ENCODE measurements at places on chromosomes 2 and 18.
A peak's percentile ranks its signal among the peaks of the same experiment; 100 is the strongest.

DNA sequence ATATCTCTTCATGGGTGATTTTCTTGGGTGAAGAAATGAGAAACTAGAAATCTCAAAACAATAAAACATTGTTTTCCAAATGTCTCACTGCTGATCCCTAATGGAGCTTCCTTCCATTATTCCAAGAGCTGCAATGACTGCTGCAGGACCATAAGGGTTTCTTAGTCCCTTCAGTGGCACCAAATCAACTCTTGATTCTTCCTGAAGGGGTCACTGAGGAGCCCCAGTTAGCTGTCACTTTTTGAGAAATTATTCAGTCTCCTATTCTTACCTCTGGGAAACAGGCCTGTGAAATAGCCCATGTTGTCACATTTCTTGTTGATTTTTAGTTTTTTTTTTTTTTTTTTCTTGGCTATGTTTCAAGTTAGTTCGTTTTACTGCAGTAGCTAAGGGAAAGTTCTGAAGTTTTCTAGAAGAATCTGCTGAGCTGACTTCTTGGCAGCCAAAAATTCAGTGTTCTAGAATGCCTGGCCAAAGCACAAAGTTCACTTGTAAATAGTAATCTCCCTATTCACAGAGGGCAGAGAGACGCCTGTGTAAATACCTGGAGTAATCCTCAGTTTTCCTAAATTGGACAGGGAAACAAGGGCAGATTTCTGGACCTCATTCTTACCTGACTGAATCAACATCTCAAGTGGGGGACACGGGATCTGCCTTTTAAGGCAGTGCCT is 480.0 kb downstream of the RIT2 start:
- no peak for DNase-seq

GRCh38 chr2:215903203-215903602 is 110.1 kb downstream of the MREG start:
- no peak for DNase-seq

DNA sequence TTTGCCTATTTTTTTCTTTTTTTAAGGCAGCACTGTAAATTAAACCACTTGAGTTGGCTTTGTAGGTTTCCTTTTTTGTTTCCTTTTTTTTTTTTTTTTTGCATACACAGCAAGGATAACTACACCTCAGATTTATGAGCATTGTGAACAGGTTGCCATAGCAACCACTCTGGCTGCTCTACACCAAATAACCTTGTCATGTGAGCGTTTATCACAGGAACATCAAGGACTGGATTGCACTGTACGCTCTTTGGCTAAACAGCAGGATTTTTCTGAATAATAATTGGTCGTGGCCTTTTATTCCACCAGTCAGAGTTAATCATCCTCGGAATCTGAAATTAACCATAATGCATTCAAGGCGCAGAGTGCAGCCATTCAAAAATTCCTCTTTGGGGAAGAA is 199.1 kb upstream of the SLC14A2 start:
- no peak for DNase-seq

GRCh38 chr18:74148543-74149070 is 284 bp downstream of the TIMM21 start:
- DNase-seq, result no peak

GRCh38 chr2:234422273-234422732 is 74.6 kb downstream of the ARL4C start:
- DNase-seq, result peak; percentile 85

DNA sequence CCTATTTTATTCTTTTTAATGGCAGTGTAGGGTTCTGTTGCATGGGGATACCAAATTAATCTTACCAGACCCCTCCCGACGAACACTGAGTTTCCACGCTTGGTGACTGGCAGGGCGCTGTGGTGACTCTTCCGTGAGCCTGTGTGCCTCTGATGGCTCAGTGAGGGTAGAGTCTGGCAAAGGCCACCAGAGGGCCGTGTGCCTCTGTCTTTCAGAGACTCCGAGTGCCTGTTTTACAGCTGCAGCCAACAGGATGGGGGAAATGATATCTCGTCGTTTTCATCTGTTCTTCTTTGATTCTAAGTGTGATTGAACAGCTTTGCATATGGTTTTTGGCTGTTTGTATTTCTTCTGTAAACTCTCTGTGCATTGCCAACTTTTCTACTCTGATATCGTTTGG is 99.8 kb downstream of the ZNF236 start:
- peak; percentile 8 for DNase-seq

- peak; percentile 39 for DNase-seq
These were observed 122.8 kb upstream of the RMDN2 start for GRCh38 chr2:37802211-37802752.

- DNase-seq, result no peak
These were observed 73.7 kb downstream of the RBMS1 start for GRCh38 chr2:160419776-160420505.

GRCh38 chr18:27723168-27723567 is 453.8 kb downstream of the CDH2 start:
- DNase-seq, result no peak

GRCh38 chr18:54148151-54148550 is 76.3 kb downstream of the MBD2 start:
- no peak for DNase-seq

- no peak for DNase-seq
These were observed 828.0 kb upstream of the CDH2 start for GRCh38 chr18:29004921-29005320.

GRCh38 chr18:77658299-77658662 is 408.6 kb downstream of the GALR1 start:
- no peak for DNase-seq

- no peak for DNase-seq
These were observed 53.9 kb downstream of the BOLA3 start for GRCh38 chr2:74093840-74094239.

GRCh38 chr2:51681854-51682253 is 649.9 kb upstream of the NRXN1 start:
- DNase-seq, result no peak

- no peak for DNase-seq
These were observed 70.5 kb upstream of the ZNF516 start for GRCh38 chr18:76565238-76566173.
